ENCODE measurements at places on chromosomes 12 and 14. TPM values are rescaled to one million over a fixed set of nuclear protein-coding genes. Genes with fewer than 3 reads are reported as not detected.

GRCh38 chr12:78878459-78878858, 13.9 kb downstream of the SYT1 start:
- no peak for DNase-seq

- no peak for DNase-seq
Measured at GRCh38 chr14:22668417-22668816, 24.3 kb upstream of the OR6J1 start.

DNA sequence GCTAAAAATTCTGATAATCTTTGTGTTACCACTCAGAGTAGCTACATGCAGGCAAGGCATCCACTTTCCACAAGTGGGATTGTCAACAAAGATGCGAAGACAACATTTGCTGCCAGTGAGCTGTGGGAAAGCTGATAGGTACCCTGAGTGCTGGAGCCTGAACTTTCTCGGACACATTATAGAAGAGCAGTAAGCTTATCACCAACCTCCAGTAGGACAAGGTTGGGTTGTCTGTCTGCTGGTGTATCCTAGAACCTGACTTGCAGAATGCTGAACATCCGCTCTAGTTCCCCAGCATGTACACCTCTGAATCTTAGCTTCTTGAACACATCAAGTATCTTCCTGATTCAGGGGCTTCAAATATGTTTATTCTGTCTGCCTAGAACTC, 103.8 kb upstream of the PPM1H start:
- DNase-seq: no peak

GRCh38 chr14:36208690-36209278, 32.3 kb upstream of the PTCSC3 start:
- DNase-seq: no peak

- no peak for DNase-seq
Measured at GRCh38 chr12:57927086-57927485, 14.3 kb upstream of the ATP23 start.

DNA sequence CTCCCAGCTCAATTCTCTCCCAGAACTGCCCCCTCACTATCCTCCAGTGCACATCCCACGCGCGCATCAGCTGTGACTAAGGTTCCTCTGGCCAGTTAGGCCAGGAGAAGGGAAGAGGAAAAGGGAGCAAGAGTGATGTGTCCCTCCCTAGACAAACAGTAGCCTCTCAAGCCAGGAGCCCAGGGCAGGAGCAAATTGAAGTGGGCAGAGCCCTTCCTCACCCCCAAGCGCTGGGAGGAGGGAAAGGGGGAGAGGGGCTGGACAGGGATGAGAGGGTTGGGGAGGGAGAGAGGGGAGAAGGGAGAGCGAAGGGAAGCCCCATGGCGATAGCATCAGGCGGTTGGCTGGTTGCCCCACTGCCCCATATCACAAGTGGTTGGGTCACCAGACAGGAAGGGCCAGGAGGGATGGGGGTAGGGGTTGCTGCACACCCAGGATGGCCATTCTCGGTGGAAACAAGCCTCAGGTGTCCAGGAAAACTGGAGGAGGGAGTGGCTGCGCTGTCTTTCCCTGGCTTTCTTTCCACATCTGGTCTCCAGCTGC, 1.1 kb downstream of the CD63 start:
- no peak for DNase-seq

DNA sequence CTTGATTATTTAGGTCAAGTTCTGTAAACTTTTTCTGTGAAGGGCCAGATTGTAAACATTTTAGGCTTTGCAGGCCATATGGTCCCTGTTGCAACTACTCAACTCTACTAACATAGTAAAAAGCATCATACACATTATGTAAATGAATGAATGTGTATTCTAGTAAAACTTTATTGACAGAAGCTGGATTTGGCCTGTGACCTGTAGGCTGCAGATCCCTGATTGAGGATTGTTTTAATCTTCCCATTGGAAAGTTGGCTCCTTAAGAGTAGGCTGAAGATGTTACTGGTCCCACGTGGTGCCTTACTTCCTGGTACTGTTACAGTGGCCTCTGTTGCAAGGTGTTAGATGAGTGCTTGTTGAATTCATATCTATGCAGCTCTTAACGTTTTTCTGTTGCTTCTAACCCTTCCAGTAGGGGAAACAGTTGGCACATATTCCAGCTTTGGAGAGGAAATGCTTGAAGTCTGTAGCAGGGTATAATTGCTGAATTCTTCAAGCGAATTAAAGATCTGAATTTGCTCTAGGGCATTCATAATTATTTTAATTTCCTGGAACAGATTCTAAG, 133.6 kb upstream of the DNM1L start:
- DNase-seq: no peak

GRCh38 chr14:62710811-62711210, 334.4 kb downstream of the KCNH5 start:
- DNase-seq: no peak

GRCh38 chr12:130301559-130301958, 36.1 kb upstream of the PIWIL1 start:
- DNase-seq: no peak

DNA sequence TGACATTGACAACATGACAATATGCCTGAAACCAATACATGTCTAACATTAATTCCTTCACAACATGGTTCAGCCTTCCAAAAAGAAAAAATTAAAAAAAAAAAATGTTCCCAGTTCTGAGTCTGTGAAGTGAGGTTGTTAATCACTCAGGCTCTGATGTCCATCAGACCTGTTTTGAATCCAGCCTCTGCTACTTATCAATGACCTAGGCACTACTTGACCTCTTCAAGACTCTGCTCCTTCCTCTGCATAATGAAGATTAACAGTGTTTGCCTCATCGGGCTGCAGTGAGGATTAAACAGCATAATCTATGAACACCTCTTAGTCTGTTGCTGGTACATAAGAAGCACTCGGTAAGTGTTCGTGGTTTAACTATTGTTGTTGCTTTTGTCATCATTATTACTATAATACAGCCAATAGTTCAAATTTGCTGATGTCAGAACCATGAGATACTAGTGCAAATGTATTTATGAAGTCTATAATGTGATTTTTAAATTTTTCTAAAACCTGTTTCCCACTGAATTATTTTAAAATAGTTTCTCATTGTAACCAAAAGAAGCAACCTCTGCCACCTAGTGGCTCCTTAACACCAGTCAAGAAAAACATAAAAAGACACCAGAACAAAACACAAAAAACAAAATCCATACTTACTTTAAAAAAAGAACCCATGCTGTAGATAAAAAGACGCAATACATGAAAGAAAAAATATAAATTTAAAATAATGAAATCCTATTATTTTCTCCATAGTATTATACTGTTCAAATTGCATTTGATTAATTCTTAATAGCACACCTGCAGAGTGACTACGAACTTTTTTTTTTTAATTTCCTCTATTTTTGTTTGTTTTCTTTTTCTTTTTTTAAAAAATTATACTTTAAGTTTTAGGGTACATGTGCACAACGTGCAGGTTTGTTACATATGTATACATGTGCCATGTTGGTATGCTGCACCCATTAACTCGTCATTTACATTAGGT, 20.3 kb upstream of the TMX1 start:
- no peak for DNase-seq

DNA sequence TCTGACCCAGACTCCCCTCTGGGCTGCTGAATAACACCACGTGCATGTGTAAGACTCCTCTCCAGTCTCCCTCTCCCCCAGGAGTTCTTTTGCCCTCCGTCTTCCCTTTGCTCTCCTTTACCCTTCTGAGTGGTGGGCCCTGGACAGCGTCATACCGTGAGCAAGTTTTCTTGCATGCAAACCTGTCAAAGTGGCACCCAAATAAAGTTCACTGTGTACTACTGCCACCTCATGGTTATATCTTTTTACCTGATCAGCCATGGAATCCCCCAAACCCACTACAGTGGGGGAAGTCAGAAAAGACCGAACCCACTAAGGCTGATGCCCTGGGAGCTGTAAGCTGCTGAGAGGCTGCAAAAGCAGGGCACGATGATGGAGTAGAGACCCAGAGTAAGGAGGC, 131.1 kb upstream of the VRK1 start:
- no peak for DNase-seq

DNA sequence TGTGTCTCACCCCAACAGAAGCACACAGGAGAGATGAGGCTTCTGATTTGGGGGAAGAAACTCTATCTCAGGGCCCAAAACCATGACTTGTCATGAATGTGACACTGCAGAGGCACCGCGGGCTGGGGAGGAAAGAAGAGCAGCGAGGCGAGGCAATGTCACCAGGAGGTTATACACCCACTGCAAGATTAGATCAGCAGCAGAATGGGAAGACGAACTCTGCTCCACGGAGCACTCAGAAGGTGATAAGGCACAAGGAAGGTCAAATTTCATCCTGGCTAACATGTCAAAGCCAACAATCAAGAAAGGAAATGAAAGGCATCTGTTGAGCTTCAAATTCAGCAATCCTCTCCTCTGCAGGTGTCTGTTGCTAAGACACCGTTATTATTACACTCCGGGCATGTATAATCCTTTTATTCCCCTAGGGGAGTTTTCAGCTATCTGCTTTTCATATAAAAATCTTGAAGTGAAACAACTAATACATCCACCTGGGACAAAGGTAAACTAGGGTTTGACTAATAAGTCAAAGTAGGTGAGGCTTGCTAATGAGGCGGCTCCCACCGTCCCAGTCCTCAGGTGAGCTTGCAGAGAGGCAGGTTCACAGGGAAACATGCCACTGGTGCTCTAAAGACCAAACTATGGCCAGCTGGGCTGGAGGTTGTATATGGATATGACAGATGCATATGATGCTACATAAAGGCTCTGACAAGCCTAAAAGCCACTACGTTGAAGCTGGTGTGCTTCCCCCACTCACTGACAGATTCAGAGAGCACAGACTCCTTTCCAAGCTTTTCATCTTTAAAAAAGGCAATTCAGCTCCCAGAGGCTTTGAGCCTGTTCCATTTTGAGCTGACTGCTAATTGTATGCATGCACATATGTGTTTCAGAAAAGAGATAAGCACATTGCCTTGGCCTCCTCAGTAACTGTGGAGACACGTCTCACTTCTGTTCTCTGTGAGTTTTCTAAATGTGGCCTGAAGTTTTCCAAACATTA, 221.2 kb downstream of the NELL2 start:
- DNase-seq: no peak

- no peak for DNase-seq
Measured at GRCh38 chr12:20950248-20950647, 139.7 kb downstream of the SLCO1B3 start.

GRCh38 chr14:80618751-80619329, 322.7 kb downstream of the CEP128 start:
- no peak for DNase-seq

DNA sequence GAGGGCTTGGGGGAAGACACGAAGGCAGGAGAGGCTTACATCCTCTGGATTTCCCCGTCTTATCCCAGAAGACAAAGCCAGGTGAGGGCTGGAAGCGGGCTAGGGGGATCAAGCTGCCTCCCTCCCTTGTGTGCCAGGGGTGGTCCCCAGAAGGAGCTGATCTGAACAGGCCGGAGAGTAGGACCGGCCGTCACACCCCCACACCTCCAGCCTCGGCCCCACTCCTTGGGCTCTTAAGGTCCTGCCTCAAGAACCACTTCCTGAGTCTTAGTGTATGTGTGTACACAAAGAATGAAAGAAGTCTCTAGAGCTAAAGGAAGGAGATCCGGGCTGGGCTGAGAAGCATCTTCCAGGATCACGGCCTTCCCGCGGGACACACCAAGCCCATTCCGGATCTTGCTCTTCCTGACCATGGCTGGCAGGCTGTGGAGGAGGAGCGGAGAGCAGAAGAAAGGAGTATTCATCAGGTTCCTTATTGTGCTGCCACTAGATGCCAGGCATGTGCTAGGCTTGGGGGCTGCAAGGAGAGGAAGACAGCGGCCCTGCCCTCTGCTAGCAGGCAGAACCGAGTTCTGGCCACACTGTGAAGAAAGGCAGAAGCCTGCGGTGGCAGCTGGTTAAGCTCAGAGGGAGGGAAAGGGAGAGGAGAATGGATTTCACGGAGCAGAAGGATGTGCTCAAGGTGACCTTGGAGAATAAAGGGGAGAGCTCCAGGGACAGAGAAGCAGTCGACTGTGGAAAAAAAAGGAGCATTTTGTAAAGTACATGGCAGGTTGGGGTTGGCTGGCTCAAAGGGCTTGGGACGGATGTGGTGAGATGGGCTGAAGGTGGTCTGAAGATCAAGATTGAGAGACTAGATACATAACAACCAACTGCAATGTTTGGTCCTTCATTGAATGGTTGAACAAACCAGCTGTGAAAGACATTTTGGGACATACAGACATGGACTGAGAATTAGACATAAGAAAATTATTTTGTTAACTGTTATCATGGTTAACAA, 1.3 kb upstream of the CD63 start:
- no peak for DNase-seq

DNA sequence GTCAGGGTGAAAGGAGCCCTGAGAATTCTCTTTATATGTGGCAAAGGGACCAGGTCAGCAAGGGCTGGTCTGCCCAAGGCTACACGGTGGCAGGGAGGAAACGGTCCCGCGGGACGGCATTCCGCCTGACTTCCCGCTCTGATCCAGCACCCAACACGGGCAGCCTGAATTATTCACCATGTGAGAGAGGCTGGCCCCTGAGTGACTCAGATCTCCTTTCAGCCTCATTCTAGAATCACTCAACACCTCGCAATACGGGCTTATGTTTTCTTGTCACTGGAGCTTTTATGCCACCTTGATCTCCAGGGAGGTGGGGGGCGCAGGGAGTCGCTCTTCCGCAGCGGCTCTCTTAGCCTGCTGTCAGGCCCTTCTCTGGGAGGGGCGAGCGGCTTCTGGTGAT, 8.5 kb downstream of the LRTM2 start:
- no peak for DNase-seq

DNA sequence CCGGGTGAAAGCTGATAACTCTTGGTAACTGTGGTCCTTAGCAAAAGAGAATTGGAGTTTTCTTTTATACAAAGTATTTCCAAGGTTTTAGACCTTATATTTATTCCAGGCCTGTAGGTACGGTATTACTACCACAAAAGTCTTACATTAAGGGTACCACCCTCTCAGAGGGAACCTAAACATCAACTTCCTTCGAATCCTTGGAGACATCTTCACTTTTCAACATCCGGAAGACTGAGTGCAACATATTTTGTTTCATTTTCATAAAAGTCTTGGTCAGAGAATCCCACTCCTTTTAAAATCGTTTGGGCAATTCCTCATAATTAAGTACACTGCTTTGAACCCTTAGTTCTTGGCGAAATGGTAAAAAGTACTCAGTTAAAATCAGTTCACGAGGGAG, 1.2 kb downstream of the CNOT2 start:
- DNase-seq: no peak

Gene CD163
- polyA plus RNA-seq: 243 TPM

Gene LMO3
- 99.4 TPM for polyA plus RNA-seq

Gene MUCL1
- polyA plus RNA-seq: not detected

Gene C1R
- polyA plus RNA-seq: 1,192 TPM
